Temporal lobe (tissue), 4 donors: ENCODE measurements at places on chromosomes 7 and 10. TPM values are rescaled to one million over a fixed set of nuclear protein-coding genes. Genes with fewer than 3 reads are reported as not detected.

NUP205 gene
- total RNA-seq, result 49.2 TPM

AQP1 gene
- total RNA-seq, result 1.5 TPM

LRIT1 gene
- total RNA-seq, result not detected

BLNK gene
- total RNA-seq, result 0.25 TPM

NKX1-2 gene
- 0.25 TPM for total RNA-seq

TACC2 gene
- 25.3 TPM for total RNA-seq

PTPRE gene
- 11.3 TPM for total RNA-seq

KAT6B gene
- 180 TPM for total RNA-seq

ELFN1 gene
- total RNA-seq, result 5.4 TPM

ADCYAP1R1 gene
- 62.0 TPM for total RNA-seq

LEP gene
- not detected for total RNA-seq

PUS7 gene
- 13.0 TPM for total RNA-seq

TRRAP gene
- 35.9 TPM for total RNA-seq

ZWINT gene
- 4.9 TPM for total RNA-seq

GSTO2 gene
- 1.7 TPM for total RNA-seq

ADRA2A gene
- 24.6 TPM for total RNA-seq

DOCK1 gene
- total RNA-seq, result 13.5 TPM

CAV1 gene
- 16.7 TPM for total RNA-seq

PLXNA4 gene
- 89.2 TPM for total RNA-seq

TAS2R5 gene
- total RNA-seq, result 1.5 TPM

PTPRZ1 gene
- 359 TPM for total RNA-seq

A1CF gene
- not detected for total RNA-seq

EIF5AL1 gene
- total RNA-seq, result under 0.01 TPM

CACNA2D1 gene
- 219 TPM for total RNA-seq

FRMD4A gene
- 92.9 TPM for total RNA-seq

FAM200A gene
- 15.0 TPM for total RNA-seq
